ELF-1 (cell line): ENCODE measurements at places on chromosomes 7 and 10.

DNA sequence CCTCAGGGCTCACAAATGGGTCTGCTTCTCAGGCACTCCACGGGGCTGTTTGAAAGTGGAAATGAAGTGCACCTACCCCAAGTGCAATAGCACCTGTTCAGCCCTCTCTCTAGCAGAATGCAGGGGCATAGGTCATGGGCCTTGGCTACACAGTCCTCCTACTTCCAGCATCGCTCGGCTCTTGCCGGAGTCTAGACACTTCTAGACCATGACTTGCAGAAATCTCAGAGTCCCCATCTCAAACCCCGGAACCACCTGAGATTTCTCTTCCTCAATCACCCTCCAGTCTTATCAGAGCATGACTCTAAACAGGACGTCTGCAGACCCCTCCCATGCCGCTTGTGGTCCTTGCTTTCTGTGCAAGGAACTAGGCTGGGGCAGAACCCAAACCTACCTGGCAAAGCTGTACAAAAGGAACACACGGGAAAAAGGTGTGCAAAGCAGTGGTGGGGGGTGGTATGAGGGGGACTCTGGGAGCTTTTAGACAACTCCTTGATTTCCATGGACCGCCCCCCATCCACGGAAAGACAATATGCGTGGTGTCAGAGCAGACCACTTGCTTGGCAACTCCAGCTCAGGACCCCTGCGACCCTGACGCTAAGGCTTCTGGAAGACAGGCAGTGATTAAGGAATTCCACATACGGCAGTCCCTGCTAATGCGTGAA is 13.8 kb downstream of the TMEM273 start:
- no peak for DNase-seq

DNA sequence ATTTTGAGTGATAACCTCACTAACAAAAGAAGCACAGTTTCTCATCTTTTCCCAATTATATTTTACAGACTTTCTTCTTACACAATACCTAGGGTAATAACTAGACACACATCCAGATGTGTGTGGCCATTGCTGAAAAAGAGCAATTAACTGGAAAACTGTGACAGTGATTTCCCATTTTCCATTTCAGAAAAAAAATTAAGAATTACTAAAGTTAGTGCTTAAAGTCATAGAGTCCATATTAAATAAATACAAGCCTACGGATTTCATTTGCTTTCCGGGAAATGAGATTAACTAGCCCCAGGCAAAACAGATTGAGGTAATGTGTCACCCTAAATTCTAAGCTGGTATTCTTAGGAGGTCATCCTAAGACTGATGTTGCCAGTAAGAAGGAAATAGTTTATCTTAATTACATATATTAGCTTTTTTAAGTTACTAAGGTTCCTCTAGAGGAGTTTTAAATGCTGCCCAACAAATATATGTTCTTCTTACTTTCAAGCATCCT is 10.2 kb upstream of the MACC1 start:
- no peak for DNase-seq

DNA sequence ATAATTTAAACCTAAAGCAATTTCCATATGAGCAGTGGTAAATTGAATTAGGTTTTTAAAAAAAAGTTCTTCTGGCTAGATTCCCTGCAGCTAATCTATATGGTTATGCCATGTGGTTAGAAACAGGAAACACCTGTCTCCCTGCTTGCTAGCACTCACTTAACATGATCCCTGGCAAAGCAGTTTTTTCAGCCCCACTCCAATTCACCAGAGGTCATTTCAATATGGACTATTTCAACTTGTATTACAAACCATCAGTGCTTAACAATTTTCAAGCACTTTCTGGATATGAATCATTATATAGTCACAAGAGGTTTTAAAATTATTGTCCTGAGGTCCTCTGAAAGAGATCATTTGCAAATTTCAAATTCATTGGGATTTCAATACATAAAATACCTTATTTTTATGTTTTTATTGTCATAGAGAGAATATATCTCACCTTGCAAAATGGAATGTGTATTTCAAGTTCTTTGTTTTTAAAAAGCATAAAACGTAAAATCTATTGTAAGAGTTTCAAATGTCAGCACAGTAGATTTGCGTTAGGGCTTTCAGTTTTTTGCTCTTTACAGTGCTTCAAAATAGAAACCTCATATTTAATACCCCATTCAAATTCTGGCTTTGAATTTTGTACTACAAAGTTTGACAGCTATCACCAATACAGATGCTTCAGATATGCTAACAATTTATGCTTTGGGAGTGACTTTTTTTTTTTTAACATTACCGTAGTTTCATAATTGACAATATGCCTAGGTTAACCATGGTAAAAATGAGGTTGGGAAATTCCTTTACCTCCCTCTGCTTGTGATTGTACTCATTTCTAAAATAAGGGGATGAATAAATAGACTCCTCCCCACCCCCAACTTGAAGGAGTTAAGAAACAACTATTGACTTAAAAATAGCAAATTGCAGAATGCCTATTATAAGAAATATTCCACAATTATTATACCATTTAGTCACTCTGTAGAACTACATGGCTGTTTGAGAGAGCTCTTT is 117.5 kb upstream of the HGF start:
- no peak for DNase-seq

DNA sequence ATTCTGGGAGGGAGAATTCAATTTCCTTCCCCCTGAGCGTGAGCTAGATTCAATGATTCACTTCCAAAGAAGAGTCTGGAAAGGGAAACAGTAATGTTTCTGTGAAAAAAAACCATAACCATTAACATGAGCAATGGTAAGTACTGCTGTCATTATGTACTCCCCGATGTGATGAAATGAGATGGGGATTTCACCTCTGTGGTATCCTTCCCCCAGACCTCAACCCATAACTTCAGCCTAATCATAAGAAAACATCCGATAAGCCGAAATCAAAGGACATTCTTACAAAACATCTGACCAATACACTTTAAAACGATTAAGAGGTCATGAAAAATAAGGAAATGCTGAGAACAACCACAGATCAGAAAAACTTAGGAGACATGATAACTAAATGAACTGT is 27.2 kb downstream of the EZH2 start:
- no peak for DNase-seq

GRCh38 chr10:109931163-109931562 is 7.9 kb upstream of the XPNPEP1 start:
- no peak for DNase-seq

DNA sequence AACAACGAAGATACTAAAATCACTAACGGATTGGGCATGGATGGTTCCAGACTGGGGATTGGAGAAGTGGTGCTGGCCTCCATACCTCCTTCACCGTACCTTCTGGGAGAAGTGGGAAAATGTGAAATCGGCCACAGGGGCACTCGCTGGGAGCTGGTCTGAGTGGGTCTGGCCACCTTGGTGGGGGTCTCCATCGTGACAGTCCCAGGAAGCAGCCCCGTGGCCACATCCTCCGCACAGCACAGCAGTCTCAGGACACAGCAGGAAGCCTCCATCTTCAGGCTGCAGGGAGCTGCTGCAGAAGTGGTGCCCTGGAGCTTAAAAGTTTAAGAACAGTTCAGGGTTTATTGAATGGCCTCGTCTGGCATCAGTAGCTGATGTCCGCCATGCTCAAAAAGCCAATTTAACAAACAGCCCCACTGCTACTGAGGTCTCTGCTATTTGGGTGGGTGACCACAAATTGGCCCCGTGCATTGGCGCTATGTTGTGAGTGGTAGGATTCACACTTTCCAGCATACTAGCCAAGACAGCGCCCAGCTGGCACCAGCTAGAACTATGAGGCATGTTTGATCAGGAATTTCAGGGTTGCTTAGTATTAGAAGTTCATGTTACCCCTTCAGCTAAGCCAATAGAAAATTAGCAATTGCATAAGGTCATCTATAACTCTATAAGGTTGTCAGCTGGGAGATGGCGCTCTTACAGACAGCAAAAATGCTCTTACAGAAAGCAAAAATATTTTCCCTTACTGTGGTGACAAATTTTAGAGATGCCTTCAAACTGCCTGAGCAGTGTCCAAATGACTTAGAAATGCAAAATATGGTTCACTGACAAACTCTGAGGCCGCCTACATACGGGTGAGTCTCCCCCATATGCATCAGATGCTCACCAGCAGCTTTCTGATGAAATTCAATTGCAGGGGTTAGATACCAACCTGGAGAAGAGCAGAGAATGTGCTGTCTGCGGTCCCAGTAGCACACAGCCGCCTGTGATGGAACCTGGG is 17.0 kb downstream of the PKD1L1 start:
- DNase-seq: no peak

DNA sequence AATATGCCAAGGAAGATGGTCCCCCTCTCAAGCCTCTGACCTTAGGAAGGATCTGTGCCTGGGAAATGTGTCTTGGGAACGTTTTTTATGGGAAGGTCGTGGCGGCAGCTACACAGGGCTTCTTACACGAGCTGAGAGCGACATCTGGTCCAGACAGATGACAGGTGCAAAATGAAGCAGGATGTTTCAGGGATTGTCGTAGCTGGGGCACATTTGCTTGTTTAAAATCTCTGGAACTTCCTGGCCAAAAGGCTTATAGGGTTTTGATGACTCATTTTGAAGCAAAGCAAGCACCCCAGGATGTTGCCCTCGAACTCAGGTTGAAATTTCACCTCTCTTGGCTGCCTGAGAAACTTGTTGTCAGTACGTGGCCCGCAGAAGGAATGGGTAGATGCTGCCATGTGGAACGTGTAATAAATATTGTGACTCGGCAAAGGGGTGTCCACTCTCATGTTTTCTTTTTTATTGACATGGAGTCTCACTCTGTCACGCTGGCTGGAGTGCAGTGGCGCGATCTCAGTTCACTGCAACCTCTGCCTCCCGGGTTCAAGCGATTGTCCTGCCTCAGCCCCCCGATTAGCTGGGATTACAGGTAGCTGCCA is 117.5 kb downstream of the CAMK1D start:
- DNase-seq: no peak

- no peak for DNase-seq
Observed at GRCh38 chr10:80530251-80530650, 7.5 kb upstream of the SH2D4B start.

DNA sequence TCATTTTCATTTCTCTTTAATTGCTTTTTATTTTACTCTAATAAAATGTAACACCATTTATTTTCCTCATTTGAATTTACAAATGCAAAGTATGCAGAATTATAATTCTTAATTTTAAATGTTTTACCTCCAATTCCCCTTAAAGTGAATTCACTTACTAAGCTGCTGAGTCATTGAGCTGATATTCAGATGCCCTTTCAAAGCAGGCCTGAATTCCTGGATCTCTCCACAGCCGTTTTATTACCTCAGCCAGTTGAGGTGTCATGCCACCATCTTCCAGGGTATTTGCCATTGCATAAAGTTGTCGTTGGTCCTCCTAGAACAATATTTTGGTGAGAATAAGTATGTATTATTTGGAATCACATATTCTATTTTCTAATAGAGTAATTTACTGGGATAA is 33.2 kb downstream of the GNAT3 start:
- DNase-seq: peak; percentile 21

DNA sequence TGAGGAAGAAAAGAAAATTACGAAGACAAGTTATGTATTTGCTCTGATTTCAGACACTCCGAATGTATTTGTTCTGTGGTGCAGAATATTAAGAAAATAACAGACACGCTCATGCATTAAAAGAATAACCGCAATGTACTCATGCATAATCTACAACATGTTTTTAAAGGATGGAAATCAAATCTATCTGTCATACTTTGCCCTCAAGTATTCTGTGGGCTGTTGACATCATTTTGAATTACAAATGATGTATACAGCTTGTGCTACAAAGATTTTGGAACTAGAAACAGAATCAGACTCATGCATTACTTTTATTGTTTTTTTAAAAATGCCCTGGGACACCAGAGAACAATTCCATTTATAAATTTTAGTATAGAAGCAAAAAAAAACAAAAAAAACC is 69.9 kb downstream of the APBB1IP start:
- no peak for DNase-seq

DNA sequence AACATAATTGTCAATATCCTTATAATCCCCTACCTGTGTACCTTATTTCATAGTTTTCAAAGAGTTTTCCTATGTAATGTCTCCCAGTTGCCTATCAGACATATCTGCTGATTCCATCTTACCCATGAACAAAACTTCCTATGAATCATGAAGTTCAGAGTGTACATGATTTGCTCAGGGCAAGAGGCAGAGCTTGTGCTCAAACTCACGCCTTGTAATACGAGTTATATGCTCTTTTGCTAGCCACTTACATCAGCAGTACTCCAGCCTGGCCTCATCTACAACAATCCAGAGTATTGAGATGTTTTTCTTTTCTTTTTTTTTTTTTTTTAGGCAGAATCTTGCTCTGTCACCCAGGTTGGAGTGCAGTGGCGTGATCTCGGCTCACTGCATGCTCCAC is 11.8 kb downstream of the PKD2L1 start:
- DNase-seq: no peak

DNA sequence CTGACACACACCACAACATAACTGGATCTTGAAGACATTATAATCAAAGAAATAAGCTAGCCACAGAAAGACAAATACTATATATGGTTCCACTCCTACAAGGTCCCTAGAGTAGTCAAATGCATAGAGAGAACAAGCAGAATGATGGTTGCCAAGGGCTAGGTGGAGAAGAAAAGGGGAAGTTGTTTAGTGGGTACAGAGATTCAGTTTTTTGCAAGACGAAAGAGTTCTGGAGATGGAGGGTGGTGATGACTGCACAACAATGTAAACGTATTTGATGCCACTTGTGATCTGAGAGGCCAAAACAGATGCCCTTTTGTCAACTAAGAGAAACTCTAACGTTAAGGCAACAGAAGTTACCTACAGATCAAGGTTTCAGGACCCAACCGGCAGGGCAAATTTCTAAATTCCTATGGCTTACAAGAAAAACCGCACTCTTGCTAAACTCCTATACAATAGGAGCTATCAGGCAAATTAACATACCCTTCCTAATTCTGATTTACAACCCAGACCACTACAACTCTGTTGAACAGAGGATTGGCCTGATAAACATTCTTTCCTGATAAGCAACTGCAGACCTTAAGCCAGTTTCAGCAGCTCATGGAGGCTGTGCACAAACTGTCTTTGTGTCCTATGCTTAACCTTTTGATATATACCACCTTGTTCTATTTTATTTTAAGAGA is 69.0 kb downstream of the FAM107B start:
- peak; percentile 46 for DNase-seq

- DNase-seq: no peak
Observed at GRCh38 chr7:135845415-135846075, 96.9 kb upstream of the FAM180A start.

DNA sequence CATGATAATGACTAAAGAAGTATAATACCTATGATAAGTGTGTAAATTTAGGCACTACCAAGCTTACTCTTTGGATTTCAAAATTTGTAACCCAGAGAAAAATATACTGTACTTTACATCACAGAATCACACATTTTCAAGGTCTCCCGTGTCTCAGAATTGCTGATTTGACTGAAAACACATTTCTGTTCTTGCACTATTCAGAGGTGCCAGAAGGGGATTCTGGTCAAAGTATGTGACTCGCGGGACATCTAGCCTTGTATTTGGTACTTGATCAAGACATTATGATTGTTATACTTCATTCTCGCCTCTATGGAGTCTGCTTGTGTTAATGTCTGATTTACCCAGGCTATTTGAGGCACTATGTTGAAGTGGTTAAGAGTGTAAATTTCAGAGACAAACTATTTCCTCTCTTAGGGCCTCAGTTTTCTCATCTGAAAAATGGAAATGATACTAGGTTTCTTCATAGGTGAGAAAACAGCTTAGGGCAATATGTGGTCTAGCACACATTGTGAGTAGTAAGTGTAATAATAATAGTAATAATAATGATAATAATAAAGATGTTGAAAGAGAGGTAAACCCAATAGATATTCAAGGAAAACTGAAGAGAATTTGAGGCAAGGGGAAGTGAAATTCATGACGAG is 320.4 kb downstream of the RNLS start:
- no peak for DNase-seq
